ENCODE measurements at places on chromosomes 11 and 22.

DNA sequence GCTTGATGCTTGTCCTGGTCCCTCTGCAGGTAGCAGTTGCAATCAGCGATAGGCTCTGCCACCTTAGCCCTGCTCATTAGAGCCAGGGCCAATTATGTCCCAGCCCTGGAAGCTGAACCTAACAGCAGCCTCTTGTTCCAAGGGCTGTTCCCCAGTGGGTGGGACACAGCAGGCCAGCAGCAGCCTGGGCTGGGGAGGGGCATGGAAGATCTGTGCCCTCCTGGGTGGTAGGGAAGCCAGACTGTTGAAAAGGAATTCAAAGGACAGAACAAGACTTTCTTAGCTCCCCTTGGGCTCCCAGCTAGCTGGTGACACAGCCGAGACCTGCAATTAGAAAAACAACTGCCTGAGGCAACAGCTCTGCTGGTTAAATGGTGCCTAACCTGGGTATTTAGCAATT is 17.4 kb downstream of the DRD2 start:
- no peak for DNase-seq

DNA sequence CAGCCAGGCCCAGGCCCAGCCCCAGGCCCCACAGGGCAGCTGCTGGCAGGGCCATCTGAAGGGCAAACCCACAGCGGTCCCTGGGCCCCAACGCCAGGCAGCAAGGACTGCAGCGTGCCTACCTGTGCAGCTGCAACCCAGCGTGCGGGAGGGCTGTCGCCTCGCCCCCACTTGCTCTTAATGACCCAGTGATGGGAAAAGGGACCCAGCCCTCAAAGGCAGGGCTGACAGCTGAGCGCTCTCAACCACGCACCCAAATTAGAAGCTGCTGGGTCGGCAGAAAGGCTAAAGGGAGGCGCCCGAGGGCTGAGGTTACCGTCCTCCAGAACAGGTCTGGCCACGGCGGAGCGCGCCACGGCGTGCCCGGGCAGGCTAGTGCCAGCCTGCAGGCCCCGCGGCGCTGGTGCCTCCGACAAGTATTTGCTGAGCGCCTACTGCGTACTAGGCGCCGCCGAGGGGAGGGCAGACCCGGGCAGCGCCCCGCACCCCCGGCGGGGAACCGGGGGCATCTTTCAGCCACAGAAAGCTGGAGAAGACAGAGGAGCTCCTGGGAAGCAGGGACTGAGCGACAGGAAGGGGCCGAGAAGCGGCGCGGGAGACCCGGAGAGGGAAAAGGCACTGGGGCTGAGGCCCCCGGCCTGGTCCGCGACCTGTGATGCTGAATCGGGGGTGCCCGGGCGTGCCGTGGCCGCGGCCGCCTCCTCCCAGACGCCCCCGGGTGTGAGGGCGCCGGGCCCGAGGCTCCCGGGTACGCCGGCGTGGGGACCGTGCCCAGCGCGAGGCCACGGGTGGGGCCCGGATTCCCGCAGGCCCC is 773 bp downstream of the HRAS start:
- DNase-seq = no peak

GRCh38 chr11:32259641-32260081 is 168.8 kb downstream of the RCN1 start:
- DNase-seq = peak; percentile 36

DNA sequence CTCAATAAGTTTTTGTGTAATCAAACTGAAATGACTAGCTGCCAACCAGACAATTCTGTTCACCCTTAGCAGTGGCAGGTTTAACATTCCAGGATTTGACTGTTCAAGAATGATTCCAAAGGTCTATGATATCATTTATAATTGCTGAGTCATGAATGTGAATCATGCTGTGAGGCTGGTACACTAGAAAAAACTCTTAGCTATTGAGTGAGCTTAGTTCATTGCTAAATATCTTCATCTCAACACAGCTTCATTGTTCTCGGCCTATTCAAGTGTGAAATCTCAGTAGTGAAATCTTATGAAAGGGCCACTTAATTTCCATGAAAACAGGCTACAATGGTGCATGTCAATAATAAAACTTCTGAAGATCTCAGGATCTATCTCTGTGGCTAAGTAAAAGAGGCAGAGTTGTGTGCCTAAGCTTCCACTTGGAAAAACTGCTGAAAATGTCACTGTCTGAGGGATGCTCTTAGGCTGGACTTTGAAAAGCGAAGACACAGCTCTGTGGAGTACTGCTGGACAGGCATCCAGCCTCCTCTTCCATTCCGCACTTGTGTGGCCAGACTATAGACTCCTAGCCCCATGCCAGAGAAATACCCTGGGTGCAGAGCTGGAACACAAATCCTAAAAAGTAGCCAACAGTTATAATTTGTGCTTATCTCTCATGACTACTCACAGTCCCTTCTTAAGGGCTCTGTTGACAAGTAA is 12.8 kb downstream of the AQP11 start:
- DNase-seq = no peak

- no peak for DNase-seq
Measured at GRCh38 chr11:67364169-67364568, 9.2 kb downstream of the CLCF1 start.

GRCh38 chr11:66543263-66544107 is 2.4 kb downstream of the ZDHHC24 start:
- DNase-seq = peak; percentile 72

DNA sequence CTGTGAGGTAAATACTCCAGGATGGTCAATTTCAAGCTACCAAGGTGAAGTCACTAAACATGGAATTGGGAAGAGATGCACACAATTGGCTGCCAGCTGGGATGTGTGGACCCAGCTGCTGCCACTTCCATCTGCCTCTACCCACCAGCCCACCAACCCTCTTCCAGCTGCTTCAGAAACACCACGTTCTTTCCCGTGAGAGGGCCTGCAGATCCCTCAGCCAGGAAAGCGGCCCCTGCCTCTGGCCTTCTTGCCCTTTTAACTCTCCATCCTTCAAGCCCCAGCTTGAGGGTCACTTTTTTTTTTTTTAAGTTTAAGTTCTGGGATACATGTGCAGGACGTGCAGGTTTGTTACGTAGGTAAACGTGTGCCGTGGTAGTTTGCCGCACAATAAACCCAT is 20.0 kb downstream of the PRG3 start:
- DNase-seq = no peak

- no peak for DNase-seq
Measured at GRCh38 chr11:34449013-34449412, 10.3 kb downstream of the CAT start.

DNA sequence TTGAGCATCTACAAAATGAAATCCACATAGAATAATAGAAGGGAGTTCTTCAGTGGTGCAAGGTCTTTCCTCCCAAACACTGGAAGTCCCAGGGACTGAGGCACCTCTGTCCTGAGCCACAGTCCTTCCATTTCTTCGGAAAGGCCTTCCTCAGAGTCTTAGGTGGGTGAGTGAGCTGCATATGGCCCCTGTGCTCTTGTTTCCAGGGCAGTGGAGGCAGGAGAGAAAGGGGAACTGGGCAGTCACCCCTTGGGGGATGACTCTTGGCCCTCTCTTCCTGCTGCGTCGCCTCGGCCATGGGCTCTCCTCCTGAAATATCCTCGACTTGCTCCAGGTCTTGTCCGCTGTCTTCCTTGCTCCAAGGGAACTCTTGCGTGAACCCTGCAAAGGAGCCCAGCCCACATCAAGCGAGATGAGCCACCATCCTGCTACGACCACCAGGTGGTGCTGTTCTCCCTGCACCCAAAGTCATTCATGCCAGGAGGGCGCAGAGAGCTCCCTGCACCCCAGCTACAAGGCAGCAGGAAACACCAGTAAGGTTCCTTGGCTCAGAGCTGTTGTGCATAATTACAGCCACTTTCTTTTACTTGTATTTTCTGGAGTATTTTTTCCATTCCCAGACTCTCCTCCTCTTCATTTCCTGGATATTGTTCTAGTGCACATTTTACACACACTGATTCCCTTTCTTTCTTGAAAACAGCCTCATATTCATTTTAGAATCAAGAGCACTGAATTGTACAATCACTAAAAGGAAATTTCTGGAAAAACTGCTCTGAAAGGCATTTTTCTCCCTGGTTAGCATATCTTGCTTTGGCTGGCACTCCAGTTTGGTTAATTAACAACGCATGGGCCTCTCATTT is 397.8 kb downstream of the OPCML start:
- DNase-seq = peak; percentile 65

DNA sequence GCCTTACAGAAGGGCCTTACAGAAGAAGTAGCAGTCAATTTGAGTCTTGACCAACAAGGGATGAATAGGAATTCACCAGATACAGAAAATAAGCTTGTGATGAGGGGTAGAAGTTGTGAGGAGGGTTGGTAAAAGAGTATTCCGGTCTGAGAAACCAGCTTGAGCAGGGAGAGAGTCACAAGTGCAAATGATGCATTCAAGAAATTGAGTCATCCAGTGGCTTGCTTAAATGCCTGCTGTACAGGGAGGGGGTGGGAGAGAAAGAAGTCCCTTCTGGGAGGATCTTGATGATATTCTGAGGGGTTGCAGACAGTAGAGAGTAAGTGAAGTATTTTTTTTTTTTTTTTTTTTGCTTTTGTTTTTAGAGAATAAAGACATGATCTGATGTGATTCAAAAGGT is 9.2 kb downstream of the CCKBR start:
- DNase-seq = no peak

DNA sequence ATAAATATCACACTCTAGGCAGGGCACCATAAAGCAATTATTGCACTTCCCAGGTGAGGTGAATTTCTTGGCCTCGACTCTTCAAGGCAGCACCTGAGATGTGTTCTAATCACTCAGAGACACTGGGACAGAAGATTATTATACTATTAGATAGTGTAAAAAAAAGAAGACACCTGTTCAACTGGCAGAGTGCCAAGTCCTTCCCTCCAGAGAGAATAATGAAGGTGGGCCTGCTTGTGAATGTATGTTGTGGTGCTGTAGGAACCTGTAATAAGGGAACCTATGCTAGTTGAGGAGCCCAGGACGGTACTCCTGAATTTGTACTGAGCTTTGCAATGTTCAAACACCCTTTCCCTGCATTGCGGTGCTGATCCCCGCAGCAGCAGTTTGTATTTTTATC is 107.5 kb downstream of the NXPE2 start:
- no peak for DNase-seq

GRCh38 chr11:73361953-73362776 is 14.0 kb upstream of the RELT start:
- DNase-seq = no peak

- DNase-seq = no peak
Measured at GRCh38 chr11:84923489-84923888, 703.7 kb downstream of the DLG2 start.

- no peak for DNase-seq
Measured at GRCh38 chr11:1055990-1056771, 18.5 kb upstream of the MUC2 start.

DNA sequence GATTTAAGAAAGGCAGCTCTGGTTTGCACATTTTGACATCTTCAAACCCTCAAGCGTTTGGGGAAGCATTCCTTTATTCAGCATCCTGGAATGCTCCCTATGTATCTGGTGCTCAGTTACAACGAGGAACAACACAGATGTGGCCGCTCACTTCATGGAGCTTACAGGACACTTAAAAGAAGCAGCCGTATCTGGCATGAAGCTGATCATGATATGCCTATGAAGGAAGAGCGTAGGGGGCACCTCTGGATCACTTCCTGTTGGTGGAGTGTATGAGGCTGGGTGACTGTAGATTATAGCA is 72.3 kb upstream of the TP53I11 start:
- no peak for DNase-seq

GRCh38 chr11:123374622-123374968 is 55.5 kb upstream of the GRAMD1B start:
- no peak for DNase-seq

DNA sequence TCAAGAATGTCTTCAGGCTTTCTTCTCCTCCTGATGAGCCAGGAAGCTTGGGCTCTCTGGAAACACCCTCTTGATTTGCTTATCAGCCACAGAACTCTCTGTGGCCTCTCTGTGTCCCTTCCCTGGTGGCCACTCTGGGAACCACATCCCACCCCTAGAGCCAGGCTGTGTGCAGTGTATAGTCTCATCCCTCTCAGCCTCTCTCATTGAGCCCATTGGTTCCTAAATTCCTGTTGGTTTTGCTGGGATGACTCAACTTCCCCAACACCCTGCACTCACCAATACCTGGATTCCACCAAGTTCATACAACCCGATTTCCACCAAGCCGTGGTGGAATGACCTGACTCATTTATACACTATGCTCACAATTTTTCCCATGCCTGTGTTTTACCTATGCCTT is 5.2 kb downstream of the IRAG1 start:
- DNase-seq = no peak

DNA sequence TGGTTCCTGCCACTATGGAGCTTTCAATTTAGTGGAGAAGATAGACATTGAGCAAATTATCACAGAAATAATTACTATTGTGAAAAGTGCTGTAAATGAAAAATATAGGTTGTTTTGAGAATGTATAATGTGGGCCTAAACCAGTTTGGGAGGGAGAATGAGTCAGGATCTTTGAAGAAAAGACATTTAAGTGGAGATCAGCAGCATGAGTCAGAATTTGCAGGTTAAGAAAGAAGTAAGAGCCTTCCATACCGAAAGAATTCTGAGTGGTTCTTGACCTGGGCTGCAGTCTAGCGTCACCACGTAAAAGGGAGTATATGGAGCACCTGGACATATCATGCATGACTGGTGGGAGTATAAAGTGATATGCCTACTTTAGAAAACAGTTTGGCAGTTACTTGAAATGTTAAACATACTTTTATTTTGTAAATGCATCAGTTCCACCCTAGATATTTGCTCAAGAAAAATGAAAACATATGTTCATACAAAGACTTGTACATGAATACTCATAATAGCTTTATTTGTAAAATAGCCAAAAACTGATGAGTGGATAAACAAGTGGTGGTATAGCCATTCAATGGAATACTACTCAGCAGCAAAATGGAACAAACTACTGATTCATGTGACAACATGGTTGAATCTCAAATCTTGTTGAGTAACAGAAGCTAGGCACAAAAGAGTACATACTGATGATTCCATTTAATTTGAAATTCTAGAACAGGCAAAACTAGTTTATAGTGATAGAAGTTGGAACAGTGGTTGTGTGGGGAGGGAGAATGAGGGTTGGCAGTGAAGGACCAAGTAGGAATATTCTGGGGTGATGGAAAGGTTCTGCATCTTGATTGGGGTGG is 99.2 kb downstream of the STIM1 start:
- no peak for DNase-seq

DNA sequence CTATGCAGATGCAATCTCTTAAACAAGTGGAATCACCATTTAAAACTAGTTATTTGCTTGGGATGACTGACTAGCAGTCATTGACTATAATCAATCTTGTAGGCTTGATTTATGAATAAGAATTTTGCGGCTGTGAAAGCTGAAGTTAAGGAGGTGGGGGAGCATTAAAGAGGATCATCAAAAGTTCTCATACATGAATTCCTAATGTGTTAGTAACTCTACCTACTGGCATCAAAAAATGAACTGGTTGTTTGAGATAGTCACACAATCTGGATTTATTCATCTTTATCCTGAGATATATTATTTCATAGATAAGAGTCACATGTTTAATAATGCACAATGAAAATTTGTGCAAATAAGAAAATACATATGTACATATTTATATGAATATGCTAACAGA is 393.6 kb downstream of the LUZP2 start:
- DNase-seq = no peak

GRCh38 chr22:32206774-32207758 is 2.2 kb upstream of the RFPL2 start:
- no peak for DNase-seq
